Myocyte (in vitro differentiated cells): ENCODE measurements at places on chromosomes 3 and 15. TPM values are rescaled to one million over a fixed set of nuclear protein-coding genes. Genes with fewer than 3 reads are reported as not detected.

GRCh38 chr3:14550651-14551611 lies 10.8 kb upstream of the GRIP2 start:
- peak; percentile 38 for DNase-seq

DNA sequence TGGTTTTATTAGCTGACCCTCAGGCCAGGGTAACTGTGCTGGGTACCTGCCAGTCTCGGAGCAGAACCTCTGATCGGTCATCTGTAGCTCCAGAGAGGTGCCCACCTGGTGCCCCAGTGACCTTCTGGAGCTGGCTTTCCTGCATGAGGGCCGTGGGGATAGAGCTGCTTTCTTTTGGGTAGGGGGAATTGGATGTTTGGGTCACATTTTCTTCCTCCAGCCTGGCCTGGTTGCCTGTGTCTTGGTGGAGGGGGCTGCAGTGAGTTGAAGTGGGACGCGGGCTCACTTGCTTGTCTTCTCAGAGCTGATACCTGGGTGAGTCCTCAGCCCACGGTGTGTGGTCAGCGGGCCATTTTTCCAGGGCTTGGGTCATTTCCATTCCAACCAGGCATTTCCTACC lies 2.6 kb downstream of the ZNF710 start:
- DNase-seq, result no peak

SAXO2 gene
- total RNA-seq, result 0.29 and 3.6 TPM in 2 replicates

IL17RD gene
- 0.56 and 0.73 TPM in 2 replicates for total RNA-seq

GRCh38 chr15:39211108-39211979 lies 369.5 kb upstream of the THBS1 start:
- DNase-seq, result no peak

GRCh38 chr3:127750226-127751031 lies 71.9 kb downstream of the MGLL start:
- peak; percentile 93 for DNase-seq

DNA sequence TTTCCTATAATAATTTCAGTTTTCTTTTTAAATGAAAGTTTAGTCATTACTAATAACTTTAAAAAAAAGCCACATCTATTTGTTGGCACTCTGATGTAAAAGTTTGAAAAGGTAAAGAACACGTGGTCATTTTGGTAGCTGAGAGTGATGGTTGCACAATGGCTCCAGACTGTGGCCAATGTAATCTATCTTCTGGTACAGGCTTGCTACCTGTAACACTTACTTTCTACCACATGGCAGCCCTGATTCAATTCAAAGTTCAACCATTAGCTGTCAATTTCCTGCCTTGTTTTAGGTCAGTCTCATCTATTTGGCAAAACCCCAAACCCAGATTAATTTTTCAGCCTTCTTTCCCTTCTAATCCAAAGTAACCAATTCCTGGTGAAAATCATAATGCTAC lies 126.1 kb downstream of the TUSC7 start:
- DNase-seq, result no peak

DNA sequence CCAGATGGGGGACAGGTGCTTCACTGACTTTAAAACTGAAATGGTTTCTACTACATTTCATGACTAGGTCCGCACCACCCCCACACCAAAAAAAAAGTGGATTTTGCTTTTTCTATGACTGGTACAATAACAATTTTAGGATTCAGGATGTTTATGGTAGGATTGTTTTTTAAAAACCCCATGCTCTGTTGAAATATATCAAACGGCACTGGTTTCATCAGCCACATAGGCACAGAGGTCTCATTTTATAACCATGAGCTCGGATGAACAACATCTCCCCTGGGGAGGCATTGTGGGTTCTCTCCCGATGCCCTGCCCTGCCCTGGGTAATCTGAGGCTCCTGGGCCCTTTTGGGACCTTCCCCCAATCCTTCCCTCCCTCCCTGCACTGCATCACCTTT lies 202.7 kb upstream of the KBTBD8 start:
- no peak for DNase-seq

DNA sequence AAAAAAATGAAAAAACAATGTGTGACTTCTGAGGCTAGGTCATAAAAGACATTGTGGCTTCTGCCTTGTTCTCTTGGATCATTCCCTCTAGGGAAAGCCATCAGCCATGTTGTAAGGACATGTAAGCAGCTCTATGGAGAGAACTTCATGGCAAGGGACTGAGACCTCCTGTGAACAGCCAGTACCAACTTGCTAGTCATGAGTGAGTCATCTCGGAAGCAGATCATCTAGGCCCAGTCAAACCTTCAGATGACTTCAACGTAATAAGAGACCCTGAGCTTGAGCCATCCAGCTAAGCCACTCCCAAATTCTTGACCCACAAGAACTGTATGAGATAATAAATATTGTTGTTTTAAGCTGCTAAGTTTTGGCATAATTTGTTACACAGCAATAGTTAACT lies 4.9 kb downstream of the MON1A start:
- DNase-seq, result peak; percentile 58

GRCh38 chr3:143770391-143770790 lies 77.9 kb downstream of the SLC9A9 start:
- DNase-seq, result no peak

KNG1 gene
- not detected in 2 replicates for total RNA-seq

GRCh38 chr3:154060238-154061000 lies 60.8 kb upstream of the ARHGEF26 start:
- peak; percentile 8 for DNase-seq

TUSC7 gene
- not detected in 2 replicates for total RNA-seq

GRCh38 chr15:60407415-60407805 lies 9.6 kb upstream of the ANXA2 start:
- DNase-seq, result peak; percentile 76

- DNase-seq, result no peak
Measured at GRCh38 chr3:126923423-126923822, 59.5 kb upstream of the PLXNA1 start.

DNA sequence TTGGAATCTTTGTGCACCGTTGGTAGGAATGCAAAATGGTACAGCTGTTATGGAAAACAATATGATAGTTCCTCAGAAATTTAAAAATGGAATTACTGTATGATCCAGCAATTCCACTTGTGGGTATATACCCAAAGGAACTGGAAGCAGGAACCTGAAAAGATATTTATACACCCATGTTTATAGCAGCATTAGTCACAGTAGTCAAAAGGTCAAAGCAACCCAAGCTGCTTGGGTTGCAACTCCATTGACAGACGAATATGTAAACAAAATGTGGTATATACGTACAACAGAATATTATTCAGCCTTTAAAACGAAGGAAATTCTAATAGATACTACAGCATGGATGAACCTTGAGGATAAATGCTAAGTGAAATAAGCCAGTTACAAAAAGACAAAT lies 35.0 kb upstream of the CAPN3 start:
- DNase-seq, result peak; percentile 49

CSPG5 gene
- total RNA-seq, result 0.45 and 1.0 TPM in 2 replicates

KCNH8 gene
- not detected in 2 replicates for total RNA-seq

ECE2 gene
- total RNA-seq, result not detected in 2 replicates

GRCh38 chr15:91129436-91129835 lies 29.4 kb downstream of the SV2B start:
- DNase-seq, result no peak

PRICKLE2 gene
- 14.6 and 20.2 TPM in 2 replicates for total RNA-seq

DNA sequence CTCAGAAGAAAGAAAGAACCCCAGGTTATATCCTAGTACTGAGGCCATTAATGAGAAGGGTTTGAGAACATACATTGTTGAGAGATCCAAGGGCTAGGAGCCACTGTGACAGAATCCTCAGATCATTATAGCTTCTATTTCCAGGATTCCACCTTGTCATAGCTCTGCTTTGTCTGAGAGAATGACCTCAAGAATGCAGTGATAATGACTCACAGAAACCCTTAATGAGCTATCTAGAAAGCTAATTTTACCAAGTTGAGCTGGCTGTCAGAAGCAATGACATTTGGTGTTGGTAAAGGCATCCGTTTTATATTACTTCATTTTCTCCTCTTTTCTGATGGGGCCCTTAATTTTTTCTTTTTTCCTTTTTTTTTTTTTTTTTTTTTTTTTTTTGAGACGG lies 10.9 kb downstream of the TRIP4 start:
- peak; percentile 72 for DNase-seq

- no peak for DNase-seq
Measured at GRCh38 chr3:195762611-195763010, 41.8 kb downstream of the MUC20 start.

DAZL gene
- total RNA-seq, result not detected in 2 replicates

GOLGA8G gene
- not detected in 2 replicates for total RNA-seq

PDIA5 gene
- total RNA-seq, result 11.3 and 11.8 TPM in 2 replicates

GRCh38 chr15:82580713-82581112 lies 40.5 kb upstream of the RPS17 start:
- DNase-seq, result no peak

PPP2R3A gene
- 15.5 and 21.6 TPM in 2 replicates for total RNA-seq

GRCh38 chr3:79973482-79973881 lies 205.7 kb upstream of the ROBO1 start:
- no peak for DNase-seq

- DNase-seq, result no peak
Measured at GRCh38 chr3:14836049-14836468, 17.3 kb downstream of the FGD5 start.

- no peak for DNase-seq
Measured at GRCh38 chr15:72423256-72423655, 25.2 kb downstream of the TMEM202 start.

DNA sequence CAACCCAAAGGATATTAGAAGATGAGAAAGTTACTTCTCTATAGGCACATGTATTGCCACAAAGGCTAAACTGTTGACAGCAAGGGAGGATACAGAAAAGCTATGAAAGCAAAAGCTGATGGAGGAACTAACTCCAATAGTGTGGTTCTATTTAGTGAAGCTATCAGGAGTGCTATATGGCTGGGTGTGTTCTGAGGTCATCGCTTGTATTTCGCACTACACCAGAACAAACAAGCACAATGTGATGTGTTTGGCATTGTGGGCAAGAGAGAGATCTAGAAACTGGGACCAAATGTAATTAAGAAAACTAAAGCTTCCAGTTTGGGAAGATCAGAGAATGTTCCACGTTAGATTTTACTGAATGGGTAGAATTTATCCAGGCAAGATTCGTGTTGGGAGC lies 220.4 kb upstream of the UMPS start:
- no peak for DNase-seq

GRCh38 chr15:57377478-57377847 lies 1.2 kb downstream of the CGNL1 start:
- DNase-seq, result no peak

UMPS gene
- total RNA-seq, result 11.6 and 18.7 TPM in 2 replicates

RAD51 gene
- 0.94 and 2.3 TPM in 2 replicates for total RNA-seq

- no peak for DNase-seq
Measured at GRCh38 chr15:93759629-93760028, 471.7 kb upstream of the MCTP2 start.

- no peak for DNase-seq
Measured at GRCh38 chr15:61528581-61528910, 299.4 kb upstream of the RORA start.

GLT8D1 gene
- total RNA-seq, result 84.7 and 106 TPM in 2 replicates

CDHR4 gene
- total RNA-seq, result 0.19 TPM in 1 of 2 replicates, not detected in the other

GRCh38 chr3:187695449-187695848 lies 6.9 kb downstream of the RTP2 start:
- DNase-seq, result peak; percentile 69

- no peak for DNase-seq
Measured at GRCh38 chr3:156339491-156339890, 215.4 kb downstream of the SSR3 start.

DNA sequence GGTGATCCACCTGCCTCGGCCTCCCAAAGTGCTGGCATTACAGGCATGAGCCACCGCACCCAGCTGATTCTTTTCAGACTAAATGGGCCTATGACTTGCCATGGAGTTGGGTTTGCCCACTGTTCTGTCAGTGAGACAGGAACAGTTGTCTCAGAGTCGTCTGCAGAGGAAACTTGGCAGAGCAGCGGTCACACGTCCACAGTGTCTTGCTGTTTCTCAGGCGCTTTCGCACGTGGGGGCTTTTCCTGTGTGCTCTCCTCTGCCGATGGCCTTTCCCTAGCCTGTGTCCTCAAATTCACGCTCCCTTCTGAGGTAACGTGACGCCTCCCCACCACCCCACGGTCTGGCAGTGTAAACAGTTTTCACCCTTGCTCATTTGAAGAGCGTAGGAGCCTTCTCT lies 11.3 kb downstream of the TMEM44 start:
- no peak for DNase-seq

DNA sequence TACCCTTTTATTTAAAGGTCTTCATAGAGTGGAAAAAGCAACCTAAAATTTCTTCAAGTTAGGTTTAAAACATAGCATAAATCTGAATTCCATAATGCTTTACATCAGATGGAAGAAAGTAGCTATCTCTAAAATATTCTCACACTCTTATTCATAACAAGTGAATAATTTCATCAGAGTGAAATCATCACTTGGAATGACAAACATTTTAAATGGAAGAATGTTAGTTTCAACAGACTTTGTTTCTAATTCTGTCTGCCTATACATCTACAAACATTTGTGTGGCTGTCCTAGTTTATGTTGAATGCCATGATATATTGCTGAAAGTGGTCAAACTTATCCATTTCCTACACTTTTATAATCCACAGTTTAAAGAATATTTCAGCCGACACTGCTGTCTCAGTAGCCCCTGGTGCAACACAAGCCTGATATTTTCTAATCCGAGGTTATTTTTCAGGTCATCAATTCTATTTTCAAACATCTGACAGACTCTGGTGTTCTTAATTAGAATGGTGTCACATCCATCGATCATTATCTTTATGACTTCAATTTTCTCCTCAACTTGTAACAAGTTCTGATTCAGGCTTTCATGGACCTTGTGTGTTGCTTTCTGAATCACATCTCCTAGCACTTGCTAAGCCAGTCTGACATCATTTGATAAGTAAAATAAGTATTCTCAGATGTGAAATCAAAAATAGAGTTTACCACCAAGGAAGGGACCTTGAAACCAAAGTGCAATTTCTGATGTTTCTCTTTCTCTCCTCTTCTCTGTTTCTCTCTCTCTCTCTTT lies 17.1 kb upstream of the CNTN3 start:
- DNase-seq, result no peak

NFKBIZ gene
- total RNA-seq, result 12.9 and 15.6 TPM in 2 replicates

DNA sequence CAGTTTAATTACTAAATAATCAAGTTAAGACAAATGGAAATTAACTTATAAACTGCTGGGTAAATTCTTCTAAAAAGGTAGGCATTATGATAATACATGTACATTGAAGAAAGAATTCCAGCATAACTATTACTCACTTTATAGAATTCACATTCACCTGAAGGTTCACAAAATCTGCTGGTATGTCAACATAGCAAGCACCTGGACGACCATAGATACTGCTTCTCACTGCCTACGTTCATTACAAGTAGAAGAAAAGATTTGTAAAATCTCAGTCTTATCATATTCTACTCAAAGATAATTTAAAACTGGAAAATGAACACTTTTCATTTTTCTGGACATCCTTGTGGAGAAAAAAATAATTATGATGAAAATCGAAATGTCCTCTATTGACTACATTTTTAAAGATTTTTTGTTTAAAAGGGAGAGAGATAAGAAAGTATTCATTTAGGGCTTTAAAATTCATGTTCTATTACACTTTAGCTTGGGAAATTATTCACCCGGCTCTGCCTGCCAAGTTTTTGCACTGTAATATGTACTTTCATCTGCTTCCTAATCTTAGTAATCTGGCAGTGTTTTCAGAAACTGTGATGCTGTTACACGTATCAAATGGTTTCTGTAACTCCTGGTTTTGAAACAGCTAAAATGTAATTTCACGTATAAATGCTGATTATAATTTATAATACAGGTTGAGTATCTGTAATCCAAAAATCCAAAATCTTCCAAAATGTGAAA lies 16.1 kb downstream of the HACL1 start:
- no peak for DNase-seq
